ENCODE measurements at places on chromosomes 4 and X.

DNA sequence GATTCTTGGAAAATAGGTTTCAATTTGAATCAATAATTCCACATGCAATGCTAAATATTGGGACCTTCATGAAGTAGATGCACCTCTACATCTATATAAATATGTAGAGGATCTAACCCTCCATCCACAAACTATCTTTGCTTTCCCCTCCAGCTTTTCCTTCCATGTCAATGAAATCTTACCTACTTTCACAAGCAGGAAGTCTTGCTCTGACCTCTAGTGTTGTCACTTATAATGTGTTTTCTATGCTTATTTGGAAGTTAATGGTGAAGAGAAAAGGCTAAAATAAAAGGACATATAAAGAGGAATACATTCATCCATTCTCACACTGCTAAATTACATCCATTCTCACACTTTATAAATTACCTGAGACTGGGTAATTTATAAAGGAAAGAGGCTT, 472.7 kb upstream of the DIAPH2 start:
- no peak overlapping the region for H3K27ac ChIP-seq
- no peaks in the 10 kb centered on the region for H3K4me1 ChIP-seq
- no peaks in the 10 kb centered on the region for H3K27me3 ChIP-seq

DNA sequence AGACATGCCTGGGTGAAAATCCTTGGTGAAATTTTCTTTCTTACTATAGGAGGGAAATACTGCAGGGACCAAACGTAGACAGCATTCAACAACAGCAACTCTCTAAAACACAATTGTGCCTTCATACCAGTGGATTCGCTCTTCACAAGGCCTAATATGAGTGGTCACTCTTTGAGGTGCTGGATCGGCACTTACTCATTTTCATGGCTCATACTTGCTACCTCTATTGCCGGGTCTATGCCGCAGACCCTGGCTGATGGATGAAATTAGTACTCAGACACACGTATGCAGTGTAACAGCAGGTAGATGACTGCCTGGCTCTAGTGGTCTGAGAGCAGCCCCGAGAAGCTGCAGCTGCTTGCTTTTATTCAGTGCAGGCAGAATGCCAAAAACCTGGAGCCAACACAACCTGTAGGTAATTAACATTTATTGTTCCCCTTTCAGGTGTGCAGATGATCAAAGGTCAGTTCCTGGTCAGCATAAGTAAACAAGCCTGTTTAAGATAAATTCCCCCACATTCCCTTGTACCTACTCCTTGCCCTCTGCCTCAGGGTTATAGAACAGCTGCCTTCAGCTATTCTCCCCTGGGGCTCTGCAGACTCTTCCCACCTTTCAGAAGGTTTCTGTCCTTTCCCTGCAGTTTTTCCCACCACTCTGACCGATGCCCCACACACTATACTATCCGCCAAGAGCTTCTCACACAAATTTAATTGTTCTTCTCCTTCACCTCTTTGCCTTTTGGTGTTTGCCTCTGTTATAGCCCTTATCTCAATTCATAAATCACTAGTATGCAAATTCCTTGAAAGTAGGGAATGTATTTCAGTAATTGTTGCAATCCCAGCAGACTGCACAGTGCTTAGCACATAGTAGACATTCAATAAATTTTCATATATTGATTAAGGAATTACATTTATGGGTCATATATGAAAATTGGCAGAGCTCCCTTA, 210.0 kb downstream of the SPANXN3 start:
- H3K27ac ChIP-seq: no peak overlapping the region
- no peak overlapping the region for H3K4me3 ChIP-seq
- no peak for DNase-seq
- H3K36me3 ChIP-seq: no peaks in the 10 kb centered on the region
- no peaks in the 10 kb centered on the region for H3K27me3 ChIP-seq
- no peaks in the 10 kb centered on the region for H3K4me1 ChIP-seq

GRCh38 chr4:101346351-101347266, 717 bp downstream of the PPP3CA start:
- H3K4me1 ChIP-seq: peaks cover 23% of the 10 kb centered on the region
- peaks cover 19% of the 10 kb centered on the region for H3K27me3 ChIP-seq
- peak overlapping the region; percentile 70 for H3K27ac ChIP-seq
- peak overlapping the region; percentile 95 for H3K4me3 ChIP-seq
- peaks cover 8% of the 10 kb centered on the region for H3K36me3 ChIP-seq

DNA sequence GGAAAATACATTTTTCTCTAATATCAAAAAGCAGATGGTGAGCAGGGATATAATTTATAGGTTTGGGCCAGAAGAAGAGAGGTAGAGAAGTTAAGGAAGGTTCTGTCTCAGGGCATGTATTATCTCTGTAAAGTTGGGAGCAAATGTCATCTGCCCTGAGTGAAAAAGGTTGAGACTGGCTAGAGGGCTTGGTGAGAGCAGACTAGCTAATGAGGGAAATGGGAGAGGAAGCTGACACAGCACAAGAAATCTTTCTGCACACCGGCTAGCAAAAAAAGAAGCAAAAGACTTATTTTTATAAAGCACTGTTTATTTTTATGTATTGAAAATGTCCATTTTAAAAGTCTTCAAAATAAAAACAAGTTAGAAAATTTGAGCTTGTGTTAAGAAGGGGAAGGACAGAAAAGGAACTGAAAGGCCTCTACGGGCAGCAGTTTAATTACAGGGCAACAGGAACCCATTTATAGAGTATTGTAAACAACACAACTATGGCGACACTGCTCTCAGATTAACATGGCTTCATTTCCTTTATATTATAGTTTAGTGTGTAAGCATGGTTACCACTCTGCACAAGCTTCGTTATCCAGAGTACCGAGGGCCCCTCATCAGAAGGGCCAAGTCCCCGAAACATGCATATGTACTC, 17.4 kb downstream of the CD40LG start:
- no peak overlapping the region for H3K4me3 ChIP-seq
- no peaks in the 10 kb centered on the region for H3K27me3 ChIP-seq
- no peaks in the 10 kb centered on the region for H3K4me1 ChIP-seq

DNA sequence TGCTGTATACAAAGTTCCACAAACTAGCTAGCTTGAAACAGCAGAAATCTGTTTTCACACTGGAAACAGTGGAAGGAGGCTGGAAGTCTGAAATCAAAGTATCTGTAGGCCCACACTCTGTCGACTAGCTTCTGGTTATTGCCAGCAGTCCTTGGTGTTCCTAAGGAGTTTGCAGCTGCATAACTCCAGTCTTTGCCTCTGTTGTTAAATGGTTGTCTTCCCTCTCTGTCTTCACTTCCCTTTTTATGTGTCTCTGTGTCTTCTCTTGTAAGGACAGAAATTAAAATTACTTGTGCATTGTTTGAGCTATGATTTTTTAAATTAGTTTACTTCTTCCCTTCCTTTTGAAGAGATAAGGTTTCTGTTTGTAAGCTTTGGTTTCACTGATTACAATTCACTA, 8.2 kb downstream of the MTHFD2L start:
- peaks cover 6% of the 10 kb centered on the region for H3K36me3 ChIP-seq
- no peak overlapping the region for H3K27ac ChIP-seq
- no peak for DNase-seq
- H3K4me1 ChIP-seq: no peaks in the 10 kb centered on the region
- H3K4me3 ChIP-seq: no peak overlapping the region
- no peaks in the 10 kb centered on the region for H3K27me3 ChIP-seq

- no peak for DNase-seq
- H3K36me3 ChIP-seq: peaks cover under 1% of the 10 kb centered on the region
- H3K27me3 ChIP-seq: no peaks in the 10 kb centered on the region
- no peaks in the 10 kb centered on the region for H3K4me1 ChIP-seq
- no peak overlapping the region for H3K4me3 ChIP-seq
- H3K27ac ChIP-seq: no peak overlapping the region
Observed at GRCh38 chrX:43446752-43447151, 209.3 kb upstream of the MAOA start.

DNA sequence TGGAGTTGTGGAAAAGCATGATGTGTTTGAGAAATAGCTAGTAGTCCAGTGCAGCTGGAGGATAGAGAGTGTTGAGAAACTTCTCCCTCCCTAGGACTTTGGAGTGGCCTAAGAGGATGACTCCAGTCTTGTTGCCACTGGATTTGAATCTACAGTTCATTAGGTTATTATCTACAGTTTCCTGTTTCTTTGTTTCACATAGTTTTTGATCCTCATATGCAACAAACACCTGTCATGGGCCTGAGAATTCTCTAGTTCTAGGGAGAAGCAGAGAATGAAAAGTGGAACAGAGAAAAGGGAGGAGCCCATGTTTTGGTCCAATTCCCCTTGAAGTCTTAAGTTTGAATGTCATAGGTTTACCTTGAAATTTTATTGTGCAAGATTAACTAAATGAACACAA, 73.6 kb upstream of the TBC1D9 start:
- H3K27ac ChIP-seq: no peak overlapping the region
- H3K4me1 ChIP-seq: peaks cover 14% of the 10 kb centered on the region
- peaks cover 6% of the 10 kb centered on the region for H3K27me3 ChIP-seq
- no peaks in the 10 kb centered on the region for H3K36me3 ChIP-seq
- no peak overlapping the region for H3K4me3 ChIP-seq
- no peak for DNase-seq

DNA sequence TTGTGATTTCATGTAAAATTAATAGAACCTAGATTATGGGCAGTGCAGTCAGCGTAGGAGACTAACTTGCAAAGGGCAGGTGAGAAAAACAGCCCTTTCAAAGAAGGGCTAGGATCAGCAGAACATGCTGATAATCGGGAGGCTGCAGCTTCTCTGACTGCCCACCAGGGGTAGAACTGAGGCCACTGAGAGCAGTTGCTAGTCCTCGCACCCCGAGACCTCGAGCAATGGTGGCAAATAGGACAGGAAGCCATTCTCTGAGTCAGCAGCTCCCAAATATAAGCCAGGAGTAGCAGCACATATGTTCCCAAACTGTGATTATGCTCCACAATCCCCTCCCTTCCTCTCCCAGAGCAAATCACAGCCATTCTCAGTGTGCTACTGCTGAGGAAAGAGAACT, 186.5 kb downstream of the MSL3 start:
- H3K27ac ChIP-seq: no peak overlapping the region
- H3K27me3 ChIP-seq: no peaks in the 10 kb centered on the region
- H3K36me3 ChIP-seq: no peaks in the 10 kb centered on the region
- DNase-seq: peak; percentile 38
- no peak overlapping the region for H3K4me3 ChIP-seq

DNA sequence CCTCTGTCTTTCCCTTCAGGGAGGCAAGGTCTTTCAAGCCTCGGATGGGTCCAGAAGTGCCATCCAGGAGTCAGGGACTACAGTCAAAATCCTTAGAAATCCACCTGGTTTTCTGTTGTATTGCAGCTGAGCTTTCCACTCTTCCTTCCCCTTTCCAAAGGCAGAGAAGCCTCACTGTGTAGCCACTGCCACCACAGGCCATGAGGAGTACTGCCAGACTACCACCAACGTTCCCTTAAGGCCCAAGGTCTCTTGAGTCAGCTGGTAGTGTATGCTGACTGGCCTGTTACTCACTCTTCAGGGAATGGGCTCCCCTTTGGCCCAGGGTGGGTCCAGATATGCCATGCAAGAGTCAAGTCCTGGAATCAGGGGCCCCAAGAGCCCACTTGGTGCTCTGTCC, 1454.1 kb downstream of the PCDH19 start:
- H3K27ac ChIP-seq: no peak overlapping the region
- no peak for DNase-seq
- H3K36me3 ChIP-seq: no peaks in the 10 kb centered on the region
- no peaks in the 10 kb centered on the region for H3K4me1 ChIP-seq
- no peak overlapping the region for H3K4me3 ChIP-seq

- H3K27ac ChIP-seq: no peak overlapping the region
- H3K27me3 ChIP-seq: peaks cover 2% of the 10 kb centered on the region
- H3K36me3 ChIP-seq: no peaks in the 10 kb centered on the region
- no peak for DNase-seq
- no peaks in the 10 kb centered on the region for H3K4me1 ChIP-seq
- no peak overlapping the region for H3K4me3 ChIP-seq
Observed at GRCh38 chr4:26081795-26082498, 167.9 kb downstream of the SMIM20 start.

GRCh38 chrX:37993837-37994619, 12.3 kb upstream of the SYTL5 start:
- no peaks in the 10 kb centered on the region for H3K36me3 ChIP-seq
- DNase-seq: no peak
- H3K4me1 ChIP-seq: peaks cover 14% of the 10 kb centered on the region
- no peak overlapping the region for H3K27ac ChIP-seq
- no peaks in the 10 kb centered on the region for H3K27me3 ChIP-seq

GRCh38 chr4:147339100-147339499, 141.8 kb upstream of the EDNRA start:
- H3K36me3 ChIP-seq: no peaks in the 10 kb centered on the region
- H3K4me1 ChIP-seq: peaks cover 8% of the 10 kb centered on the region
- DNase-seq: no peak

DNA sequence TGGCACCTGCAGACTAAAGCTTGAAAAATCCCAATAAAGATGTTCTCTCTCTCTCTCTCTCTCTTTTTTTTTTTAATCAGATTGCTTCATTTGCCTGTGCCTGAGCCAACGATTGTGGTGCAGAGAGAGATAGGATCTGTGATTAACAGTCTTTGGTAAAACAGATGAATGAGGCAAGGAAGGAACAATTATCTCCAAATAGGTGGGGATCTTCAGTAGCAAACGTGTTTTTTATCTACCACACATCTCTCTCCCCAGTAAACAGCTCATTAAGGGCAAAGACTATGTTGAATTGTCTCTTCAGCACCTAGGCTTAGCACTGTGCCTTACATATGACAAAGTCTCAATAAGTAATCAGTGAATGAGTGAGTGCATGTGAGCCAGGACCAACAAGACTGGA, 96.3 kb downstream of the SMIM20 start:
- H3K4me3 ChIP-seq: no peak overlapping the region
- H3K27ac ChIP-seq: no peak overlapping the region
- H3K4me1 ChIP-seq: no peaks in the 10 kb centered on the region
- H3K27me3 ChIP-seq: peaks cover 5% of the 10 kb centered on the region
- DNase-seq: no peak

DNA sequence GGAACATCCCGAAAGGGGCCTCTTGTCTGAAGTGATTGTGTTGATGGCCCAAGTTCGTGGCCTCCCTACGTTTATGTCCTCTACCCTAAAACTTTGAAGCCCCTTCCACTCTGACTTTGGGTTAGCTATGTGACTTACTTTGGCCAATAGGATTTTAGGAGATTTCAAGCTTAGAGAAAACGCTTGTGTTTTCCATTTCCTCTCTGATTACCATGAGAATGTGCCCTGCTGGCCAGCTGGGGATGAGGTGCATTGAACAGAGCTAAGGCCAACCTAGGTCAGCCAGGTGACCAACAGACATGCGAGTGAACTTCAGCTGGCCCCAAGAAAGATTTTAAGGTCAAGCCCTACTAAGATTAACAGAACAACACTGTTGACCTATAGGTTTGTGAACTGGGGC, 82.4 kb downstream of the SLC2A9 start:
- no peaks in the 10 kb centered on the region for H3K4me1 ChIP-seq
- no peak for DNase-seq
- no peaks in the 10 kb centered on the region for H3K27me3 ChIP-seq
- H3K27ac ChIP-seq: no peak overlapping the region
- H3K36me3 ChIP-seq: no peaks in the 10 kb centered on the region

- no peak for DNase-seq
- H3K4me3 ChIP-seq: no peak overlapping the region
- H3K36me3 ChIP-seq: no peaks in the 10 kb centered on the region
- no peaks in the 10 kb centered on the region for H3K4me1 ChIP-seq
Observed at GRCh38 chrX:8520791-8521190, 56.2 kb downstream of the VCX3B start.

GRCh38 chr4:179584101-179584500, 2141.9 kb upstream of the AGA start:
- no peak for DNase-seq
- no peaks in the 10 kb centered on the region for H3K36me3 ChIP-seq
- H3K4me3 ChIP-seq: no peak overlapping the region
- no peaks in the 10 kb centered on the region for H3K27me3 ChIP-seq
- no peaks in the 10 kb centered on the region for H3K4me1 ChIP-seq

- no peaks in the 10 kb centered on the region for H3K4me1 ChIP-seq
- DNase-seq: no peak
- H3K36me3 ChIP-seq: no peaks in the 10 kb centered on the region
- no peak overlapping the region for H3K4me3 ChIP-seq
Observed at GRCh38 chr4:7652451-7652881, 217.7 kb upstream of the PSAPL1 start.

Data from endothelial cell (in vitro differentiated cells).